ENCODE measurements at places on chromosomes 12 and 14. TPM values are rescaled to one million over a fixed set of nuclear protein-coding genes. Genes with fewer than 3 reads are reported as not detected.

DNA sequence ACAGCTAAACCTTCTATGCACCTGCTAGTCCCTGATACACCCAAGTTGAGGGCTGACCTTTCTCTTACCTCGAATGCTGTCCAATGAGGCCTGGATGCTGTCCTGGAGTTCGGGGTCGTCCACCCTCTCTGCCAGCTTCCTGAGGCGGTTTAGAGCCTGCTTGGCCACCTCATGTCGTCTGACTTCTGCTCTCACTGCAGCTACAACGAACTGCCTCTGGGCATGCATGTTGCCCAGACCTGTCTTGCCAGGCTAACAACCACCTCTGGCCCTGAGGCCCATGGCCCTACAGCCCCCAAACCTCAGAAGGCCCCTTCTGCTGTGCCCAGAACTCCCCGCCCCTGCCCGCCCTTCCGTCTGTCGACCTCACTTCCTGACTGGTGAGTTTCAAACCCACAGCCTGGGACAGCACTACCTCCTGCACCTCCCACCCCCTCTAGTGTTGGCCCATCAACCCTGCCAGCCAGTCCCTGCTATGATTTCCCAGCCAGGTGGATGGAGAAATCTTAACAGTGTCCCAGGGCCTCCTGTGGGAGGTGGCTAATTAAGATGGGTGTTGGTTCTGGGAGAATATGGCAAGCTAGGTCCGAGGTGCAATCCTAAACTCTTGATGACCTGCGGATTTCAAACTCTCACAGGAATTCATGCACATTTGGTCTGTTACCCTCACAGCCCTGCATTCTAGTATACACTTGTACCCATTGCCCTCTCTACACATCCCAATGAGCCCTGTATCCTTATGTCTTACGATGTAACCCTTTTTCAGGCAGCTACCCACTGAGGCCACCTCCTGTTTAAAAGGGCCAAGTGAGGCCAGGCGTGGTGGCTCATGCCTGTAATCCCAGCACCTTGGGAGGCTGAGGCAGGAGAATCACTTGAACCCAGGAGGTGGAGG is 2.7 kb upstream of the TSPAN31 start:
- DNase-seq, result peak; percentile 65

DNA sequence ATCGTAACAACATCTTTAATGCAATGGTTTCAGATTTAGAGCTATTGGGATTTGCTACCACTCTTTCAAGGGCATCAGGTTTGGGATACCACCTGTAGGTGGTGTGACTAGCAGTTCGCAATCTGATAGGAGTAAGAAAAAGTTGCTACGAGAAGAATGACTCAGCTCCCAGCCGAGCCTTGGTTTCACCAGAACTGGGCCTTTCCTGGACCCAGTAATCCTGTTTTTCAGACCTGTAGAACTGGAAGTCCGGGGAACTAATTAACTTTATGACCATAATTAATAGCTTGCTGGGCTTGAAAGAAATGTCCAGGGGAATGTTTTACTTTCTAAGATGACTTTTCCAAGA is 770 bp downstream of the ABHD4 start:
- DNase-seq, result no peak

C12orf54 gene
- not detected for total RNA-seq

ZFHX2 gene
- 0.94 TPM for total RNA-seq

DNA sequence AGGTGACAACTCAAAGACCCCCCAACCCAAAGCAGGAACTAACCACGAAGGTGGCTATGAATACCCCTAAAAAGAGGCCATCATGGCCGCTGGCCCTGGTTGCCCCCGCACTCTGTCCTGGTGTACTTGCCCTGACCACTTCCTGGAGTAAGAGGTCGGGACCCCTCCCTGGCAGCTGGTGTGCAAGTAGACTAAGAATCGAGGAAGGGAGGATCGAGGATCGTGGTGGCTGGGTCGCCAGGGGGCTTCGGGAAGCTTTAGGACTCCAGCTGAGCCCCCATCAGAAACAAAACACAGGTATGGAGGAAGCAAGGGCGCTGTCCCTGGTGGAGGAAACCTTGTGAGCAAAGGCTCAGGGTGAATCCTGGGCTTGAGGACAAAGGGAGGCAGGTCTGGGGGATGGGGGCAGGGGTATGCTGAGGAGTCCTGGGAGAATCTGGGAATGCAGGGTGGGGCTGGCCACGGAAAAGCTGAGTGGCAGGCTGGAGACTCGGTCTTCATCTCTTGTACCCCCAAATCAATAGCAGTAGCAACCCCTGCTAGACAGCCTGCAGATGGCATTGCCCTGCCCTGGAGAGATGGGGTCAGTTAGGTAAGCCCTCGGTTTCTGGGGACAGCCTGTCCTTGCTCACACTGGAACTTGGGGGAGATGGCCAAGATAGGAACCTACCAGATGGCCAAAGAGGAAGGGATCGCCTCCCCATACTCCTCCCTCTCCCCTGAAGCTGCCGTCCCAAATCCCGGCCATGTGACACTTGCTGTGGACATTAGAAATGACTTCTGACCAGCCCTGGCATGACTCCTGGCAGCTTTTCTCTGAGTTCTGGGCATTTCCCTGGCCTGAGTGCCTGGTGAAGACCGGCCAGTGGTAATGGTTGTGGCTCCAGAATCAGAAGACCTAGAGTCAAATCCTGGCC is 45.3 kb upstream of the ESRRB start:
- DNase-seq, result no peak

- no peak for DNase-seq
Observed at GRCh38 chr14:74434294-74434693, 8.3 kb upstream of the SYNDIG1L start.

- DNase-seq, result no peak
Observed at GRCh38 chr12:80044694-80045046, 54.7 kb upstream of the OTOGL start.

DNA sequence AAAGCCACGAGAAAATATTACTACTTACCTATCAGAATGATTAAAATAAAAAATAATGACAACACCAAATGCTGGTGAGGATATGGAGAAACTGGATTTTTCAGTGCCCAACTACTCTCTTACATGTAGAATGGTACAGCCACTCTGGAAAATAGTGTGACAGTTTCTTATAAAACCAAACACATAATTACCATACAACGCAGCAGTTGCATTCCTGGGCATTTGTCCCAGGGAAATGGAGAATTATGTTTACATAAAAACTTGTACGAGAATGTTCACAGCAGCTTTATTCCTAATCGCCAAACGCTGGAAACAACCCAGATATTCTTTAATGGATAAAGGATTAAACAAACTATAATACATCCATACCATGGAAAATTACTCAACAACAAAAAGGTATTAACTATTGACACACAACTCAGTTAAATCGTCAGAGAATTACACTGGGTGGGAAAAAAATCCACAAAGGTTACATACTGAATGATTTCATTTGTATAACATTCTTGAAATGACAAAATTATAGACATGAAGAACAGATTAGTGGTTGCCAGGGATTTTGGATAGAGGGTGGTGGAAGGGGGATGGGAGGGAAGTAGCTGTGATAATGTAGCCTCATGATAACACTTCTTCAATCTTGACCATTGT is 35.4 kb downstream of the TAOK3 start:
- DNase-seq, result no peak

CFAP251 gene
- 0.85 TPM for total RNA-seq

GRCh38 chr12:127941332-127941731 is 325.6 kb upstream of the TMEM132C start:
- no peak for DNase-seq

POU6F1 gene
- 8.7 TPM for total RNA-seq

TXNDC16 gene
- total RNA-seq, result 7.6 TPM

DBX2 gene
- total RNA-seq, result 0.11 TPM

ANKS1B gene
- total RNA-seq, result 2.1 TPM

DNA sequence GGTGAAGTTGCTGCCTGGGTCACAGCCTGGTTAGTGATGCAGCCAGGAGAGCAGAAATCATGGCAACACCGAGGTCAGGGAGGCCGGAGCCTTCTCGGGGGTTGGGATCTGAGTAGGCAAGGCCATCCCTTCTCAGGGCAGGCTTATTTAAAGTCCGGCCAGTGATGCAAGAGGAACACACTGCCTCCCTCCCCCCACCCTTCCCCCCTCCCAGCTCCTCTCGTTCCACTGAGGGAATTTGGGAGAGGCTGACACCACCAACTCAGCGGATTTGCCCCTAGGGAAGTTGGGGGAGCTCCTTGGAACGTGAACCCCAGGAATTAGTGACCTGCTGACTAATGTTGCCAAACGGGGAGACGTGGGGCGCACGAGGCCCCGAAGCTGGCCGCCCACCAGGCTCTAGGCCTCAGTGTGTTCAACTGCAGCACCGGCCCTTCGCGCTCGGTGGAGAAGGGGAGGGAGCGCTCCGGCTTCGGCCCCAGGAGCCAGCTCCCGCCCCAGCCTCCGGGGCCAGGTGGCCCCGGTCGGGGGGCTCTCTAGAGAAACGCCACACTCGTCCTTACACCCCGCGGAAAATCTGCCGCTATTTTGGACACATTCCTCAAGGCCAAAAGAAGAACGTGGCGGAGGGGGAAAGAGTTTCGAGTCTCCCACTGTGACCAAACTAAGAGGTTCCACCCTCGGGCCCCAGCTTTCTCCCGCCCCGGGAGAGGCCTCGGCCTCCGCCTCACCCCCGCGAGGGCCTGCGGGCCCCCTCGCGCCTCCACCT is 1.6 kb downstream of the CTDSP2 start:
- peak; percentile 89 for DNase-seq

DNA sequence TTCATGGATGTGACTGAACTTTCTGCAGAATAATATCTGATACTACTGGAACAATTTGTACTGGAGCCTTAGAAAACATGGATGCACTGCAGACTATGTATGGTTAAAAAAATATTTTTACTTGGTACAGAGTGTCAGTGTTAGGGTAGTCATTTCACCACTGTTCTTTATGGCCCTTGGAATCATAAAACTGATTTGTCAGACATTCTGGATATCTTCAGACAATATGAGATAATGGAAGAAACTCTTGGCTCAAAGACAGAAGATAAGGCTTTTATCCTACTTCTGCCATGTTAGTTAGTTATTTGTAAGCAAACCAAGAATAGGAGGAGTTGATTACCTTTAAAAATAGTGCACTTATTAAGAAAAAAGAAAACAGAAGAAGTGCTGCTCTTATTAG is 209.4 kb downstream of the LRIG3 start:
- DNase-seq, result no peak
